ENCODE measurements at places on chromosomes 6 and 20. TPM values are rescaled to one million over a fixed set of nuclear protein-coding genes. Genes with fewer than 3 reads are reported as not detected.

The NQO2 gene
- total RNA-seq, result 26.9 TPM

The SLC12A5 gene
- total RNA-seq, result 0.18 TPM

The NEU1 gene
- total RNA-seq, result 73.9 TPM

The BHLHE23 gene
- not detected for total RNA-seq

The HLA-DQA1 gene
- not detected for total RNA-seq

The CST1 gene
- not detected for total RNA-seq

The C6orf163 gene
- total RNA-seq, result 0.35 TPM

The ATP6V1G2 gene
- total RNA-seq, result 0.18 TPM

The POM121L2 gene
- not detected for total RNA-seq

The LINC00237 gene
- not detected for total RNA-seq

The SLC2A10 gene
- 41.8 TPM for total RNA-seq

The IL20RA gene
- total RNA-seq, result 1.2 TPM

The TCF15 gene
- not detected for total RNA-seq

The TRIM38 gene
- 7.5 TPM for total RNA-seq

The GATA5 gene
- not detected for total RNA-seq

The C6orf58 gene
- total RNA-seq, result not detected

The ARMH2 gene
- total RNA-seq, result not detected

The ADTRP gene
- total RNA-seq, result 1.2 TPM

The SLC16A10 gene
- not detected for total RNA-seq

The UCKL1 gene
- 23.4 TPM for total RNA-seq

The TUBB2B gene
- total RNA-seq, result 11.0 TPM

The PNRC1 gene
- total RNA-seq, result 34.6 TPM

The CCN5 gene
- total RNA-seq, result not detected

The RAET1L gene
- not detected for total RNA-seq

The DOK5 gene
- total RNA-seq, result 0.29 TPM

The DHX16 gene
- total RNA-seq, result 34.2 TPM

The KIAA1755 gene
- total RNA-seq, result 2.8 TPM

The EFCAB8 gene
- not detected for total RNA-seq

The HFE gene
- 31.7 TPM for total RNA-seq

The PLA2G7 gene
- total RNA-seq, result not detected

The LY6G6C gene
- total RNA-seq, result not detected

The LCA5 gene
- total RNA-seq, result 4.1 TPM

The TMEM14A gene
- total RNA-seq, result 50.0 TPM

The PTCRA gene
- not detected for total RNA-seq

Measured in myometrial cell (primary cell).